Renal cortex interstitium (tissue), 15 donors: ENCODE measurements at places on chromosomes 4 and X. TPM values are rescaled to one million over a fixed set of nuclear protein-coding genes. Genes with fewer than 3 reads are reported as not detected.

DNA sequence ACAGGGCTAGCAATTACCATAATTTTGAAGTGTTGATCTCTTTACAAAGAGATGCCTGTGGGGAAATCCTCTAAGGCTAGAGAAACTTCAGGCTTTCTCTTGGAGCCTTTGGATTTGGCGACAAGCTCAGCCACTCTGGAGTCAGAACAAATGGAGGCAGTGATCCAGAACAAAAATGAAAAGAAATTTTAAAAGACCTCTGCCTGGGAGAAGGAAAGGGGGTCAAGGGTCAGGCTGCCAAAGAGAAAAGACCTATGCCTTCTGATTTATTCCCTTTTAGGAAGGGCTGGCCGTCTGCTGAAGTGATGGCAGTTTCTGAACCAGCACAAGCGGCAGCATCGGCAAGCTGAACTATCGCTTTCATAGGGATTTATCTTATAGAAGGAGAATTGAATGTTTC is 140.8 kb upstream of the SFRP2 start:
- DNase-seq: no peak

GRCh38 chr4:149534779-149535178 is 280.9 kb downstream of the IQCM start:
- no peak for DNase-seq

GRCh38 chr4:118994030-118994429 is 105.4 kb downstream of the SYNPO2 start:
- no peak for DNase-seq

PASD1 gene
- polyA plus RNA-seq: not detected

NXF2 gene
- 0.71 TPM for polyA plus RNA-seq

FOXR2 gene
- polyA plus RNA-seq: not detected
